ENCODE measurements at places on chromosomes 6 and 20.

DNA sequence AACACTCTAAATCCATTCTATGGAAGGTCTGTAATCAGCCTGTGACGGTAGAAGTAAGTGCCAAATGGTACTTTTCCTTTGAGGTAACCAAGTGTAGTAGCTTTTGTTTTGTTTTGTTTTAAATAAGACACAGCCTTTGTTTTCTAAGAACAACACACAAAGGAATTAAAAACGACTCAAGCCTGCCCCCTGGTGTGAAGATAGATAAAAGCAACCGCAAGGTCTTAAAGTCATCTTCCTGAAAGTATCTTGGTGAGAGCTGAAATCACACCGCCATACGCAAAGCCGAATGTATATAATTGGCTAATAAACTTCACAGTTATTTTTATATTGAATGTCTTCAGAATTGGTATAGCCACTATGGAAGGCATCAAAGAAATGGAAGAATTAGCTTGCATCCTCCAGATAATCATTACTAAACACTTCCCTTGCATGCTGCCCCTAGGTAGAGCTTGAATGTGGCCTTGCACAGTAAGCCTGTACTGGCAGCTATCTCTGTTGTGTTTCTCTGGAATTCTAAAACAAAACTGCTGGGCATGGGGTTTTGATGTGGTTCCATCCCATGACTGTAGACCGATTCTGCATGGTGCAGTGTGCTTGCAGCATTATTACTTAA lies 95.6 kb downstream of the LAMP5 start:
- DNase-seq = peak; percentile 57

DNA sequence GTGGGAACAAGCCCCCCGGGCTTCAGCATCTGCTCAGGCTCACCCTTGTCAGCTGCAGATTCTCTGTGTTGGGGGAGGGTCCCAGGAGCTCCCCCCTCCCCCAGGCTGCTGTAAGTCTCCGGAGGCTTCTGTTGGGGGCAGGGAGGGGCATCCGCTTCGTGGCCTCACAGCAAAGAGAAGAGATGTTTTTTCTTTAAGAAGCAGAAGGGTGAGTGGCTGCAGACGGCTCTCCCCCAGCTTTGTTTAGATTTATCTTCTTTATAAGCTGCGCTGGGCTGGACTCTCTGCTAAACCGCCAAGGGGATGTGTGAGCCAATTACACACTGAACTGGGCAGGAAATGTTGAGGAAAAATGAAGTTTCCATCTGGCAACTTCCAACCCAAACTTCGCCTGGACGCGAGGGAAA lies 48.7 kb upstream of the GATA5 start:
- no peak for DNase-seq

GRCh38 chr6:96626759-96627364 lies 63.9 kb downstream of the FHL5 start:
- peak; percentile 32 for DNase-seq

DNA sequence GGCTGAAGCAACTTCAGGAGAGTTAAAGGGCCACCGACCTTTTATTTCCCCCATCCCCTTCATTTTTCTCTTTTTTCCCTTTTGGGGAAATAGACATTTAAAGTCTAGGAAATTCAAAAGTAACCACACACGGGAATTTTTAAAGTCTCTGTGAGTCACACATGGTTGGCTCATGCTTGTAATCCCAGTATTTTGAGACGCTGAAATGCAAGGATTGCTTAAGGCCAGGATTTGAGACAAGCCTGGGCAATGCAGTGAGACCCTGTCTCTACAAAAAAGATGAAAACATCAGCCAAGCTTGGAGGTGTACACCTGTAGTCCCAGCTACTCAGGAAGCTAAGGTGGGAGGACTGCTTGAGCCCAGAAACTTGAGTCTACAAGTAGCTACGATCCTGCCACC lies 34.2 kb downstream of the KATNA1 start:
- DNase-seq = no peak

GRCh38 chr20:10985536-10985935 lies 311.7 kb upstream of the JAG1 start:
- no peak for DNase-seq

DNA sequence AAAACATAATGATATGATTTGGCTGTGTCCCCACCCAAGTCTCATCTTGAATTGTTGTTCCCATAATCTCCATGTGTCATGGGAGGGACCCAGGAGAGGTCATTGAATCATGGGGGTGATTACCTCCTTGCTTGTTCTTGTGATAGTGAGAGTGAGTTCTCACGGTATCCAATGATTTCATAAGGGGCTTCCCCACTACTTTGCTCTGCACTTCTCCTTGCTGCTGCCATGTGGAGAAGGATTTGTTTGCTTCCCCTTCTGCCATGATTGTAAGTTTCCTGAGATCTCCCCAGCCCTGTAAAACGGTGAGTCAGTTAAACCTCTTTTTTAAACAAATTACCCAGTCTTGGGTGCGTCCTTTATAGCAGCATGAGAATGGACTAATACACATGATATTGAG lies 156.8 kb upstream of the PLCB4 start:
- no peak for DNase-seq

DNA sequence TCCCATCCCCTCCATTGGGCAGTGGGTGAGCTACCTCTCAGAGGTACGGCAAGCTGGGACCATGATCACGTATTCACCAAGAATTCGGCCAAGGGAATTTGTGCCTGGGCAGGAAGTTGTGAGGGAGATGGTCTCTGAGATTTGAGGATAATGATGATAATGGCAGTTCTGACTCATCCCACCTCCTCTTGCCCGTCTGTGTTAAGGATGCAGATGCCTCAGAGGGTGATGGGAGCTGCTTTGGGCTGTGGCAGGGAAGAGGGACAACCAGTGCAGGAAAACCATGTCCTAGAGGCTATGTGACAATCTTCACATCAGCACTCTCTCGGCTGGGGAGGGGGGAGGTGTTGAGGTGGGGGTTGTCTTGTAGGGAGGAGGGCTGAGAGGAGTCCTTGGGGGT lies 4.3 kb downstream of the TGM6 start:
- DNase-seq = no peak

DNA sequence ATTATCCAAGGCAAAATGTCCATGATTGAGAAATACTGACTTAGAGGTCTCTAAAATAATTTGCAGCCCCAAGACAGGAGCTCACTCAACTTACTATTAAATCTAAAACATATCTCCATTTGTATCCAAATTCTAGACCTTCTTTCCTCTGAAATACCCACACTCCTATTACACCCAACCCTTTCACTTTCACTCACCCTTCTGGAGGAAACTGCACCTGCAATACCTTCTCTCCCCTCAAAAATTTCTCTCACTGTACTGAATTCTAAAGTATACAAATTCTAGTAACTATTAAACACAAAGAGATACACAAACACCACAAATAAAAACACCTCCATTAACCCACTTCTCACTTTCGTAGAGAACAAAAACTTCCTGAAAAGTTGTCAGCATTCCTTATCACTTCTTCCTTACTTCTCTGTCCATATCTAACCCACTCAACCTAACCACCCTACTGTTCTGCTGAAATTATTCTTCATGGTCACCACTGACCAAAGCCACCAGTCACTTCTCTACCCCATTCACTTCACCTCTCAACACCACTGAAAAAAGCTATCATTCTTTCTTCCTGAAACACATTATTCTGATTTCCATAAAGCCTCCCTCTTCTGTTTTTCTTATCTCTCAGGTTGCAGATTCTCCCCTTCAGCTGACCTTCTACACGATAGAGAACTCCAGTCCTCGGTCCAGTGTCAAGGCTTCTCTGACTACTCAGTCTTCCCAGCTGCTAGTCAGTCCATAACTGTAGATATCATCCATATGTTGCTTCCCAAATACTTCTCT lies 12.0 kb downstream of the LMBRD1 start:
- no peak for DNase-seq

DNA sequence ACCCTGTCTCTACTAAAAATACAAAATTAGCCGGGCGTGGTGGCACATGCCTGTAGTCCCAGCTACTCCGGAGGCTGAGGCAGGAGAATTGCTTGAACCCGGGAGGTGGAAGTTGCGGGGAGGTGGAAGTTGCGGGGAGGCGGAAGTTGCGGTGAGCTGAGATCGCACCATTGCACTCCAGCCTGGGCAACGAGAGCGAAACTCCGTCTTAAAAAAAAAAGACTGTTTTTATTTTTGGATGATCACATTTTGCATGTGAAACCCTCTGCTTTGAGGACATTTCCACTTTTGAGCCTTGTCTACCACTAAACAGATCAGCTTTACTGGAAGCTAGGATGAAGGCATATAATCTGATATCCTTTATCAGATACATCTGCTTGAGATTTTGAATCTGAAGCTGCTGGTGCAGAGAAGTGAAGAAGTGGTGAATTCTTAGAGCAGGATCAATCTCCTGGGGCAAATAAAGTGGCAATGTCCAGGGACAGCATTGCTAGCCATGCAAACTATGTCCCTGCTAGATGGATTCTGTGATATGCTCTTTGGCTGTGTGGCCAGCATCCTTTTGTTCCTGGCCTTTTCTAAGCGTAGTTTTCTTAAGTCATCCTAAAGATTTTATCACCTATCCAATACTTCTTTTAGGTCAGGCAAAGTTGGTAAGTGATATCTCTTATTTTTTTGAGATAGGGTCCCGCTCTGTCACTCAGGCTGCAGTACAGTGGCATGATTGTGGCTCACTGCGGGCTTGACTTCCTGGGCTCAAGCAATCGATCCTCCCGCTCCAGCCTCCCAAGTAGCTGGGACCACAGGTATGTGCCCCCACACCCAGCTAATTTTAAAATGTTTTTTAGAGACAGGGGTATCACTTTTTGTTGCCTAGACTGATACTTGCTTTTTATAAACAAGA lies 23.3 kb downstream of the RBL1 start:
- no peak for DNase-seq

DNA sequence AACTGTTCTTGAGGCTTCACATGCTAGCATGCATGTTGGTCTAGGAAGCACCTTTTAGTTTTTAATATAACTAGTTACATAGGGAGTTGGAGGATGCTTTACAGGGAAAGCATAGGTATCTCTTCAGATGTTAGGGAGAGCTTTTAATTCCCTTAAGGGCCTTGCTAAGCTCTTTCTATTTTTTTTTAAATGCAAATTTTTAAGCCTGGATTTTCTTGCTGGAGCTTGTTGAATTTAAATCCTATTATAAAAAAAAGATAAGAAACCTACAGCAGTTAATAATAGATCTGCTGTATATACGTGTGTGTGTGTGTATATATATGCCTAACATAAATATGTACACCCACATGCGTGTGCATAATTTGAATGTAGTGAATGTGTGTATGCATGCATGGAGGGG lies 79.0 kb downstream of the FIG4 start:
- no peak for DNase-seq

- DNase-seq = no peak
Measured at GRCh38 chr6:113860181-113860955, 3.2 kb downstream of the MARCKS start.

GRCh38 chr6:128557081-128557480 lies 36.7 kb upstream of the PTPRK start:
- DNase-seq = no peak

DNA sequence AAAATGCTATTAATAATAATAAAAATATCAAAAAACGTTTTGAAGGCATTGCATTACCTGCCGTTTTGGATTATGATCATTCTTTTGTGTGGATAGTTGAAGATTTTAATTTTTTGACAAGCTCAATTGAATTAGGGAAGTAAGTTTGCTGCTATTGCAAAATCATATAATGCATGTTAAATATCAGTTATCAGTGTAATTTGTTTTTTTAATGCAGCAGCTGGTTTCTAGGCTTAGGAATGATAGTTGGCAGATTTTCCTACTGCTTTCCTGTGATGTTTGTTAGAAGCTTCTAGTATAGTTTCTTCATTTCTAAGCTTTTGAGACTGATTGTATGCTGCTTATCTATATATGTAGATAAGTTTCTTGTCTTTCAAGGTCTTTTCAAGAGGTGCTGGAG lies 99.0 kb downstream of the JARID2 start:
- DNase-seq = no peak

GRCh38 chr20:6055161-6055783 lies 1.4 kb upstream of the LRRN4 start:
- no peak for DNase-seq

DNA sequence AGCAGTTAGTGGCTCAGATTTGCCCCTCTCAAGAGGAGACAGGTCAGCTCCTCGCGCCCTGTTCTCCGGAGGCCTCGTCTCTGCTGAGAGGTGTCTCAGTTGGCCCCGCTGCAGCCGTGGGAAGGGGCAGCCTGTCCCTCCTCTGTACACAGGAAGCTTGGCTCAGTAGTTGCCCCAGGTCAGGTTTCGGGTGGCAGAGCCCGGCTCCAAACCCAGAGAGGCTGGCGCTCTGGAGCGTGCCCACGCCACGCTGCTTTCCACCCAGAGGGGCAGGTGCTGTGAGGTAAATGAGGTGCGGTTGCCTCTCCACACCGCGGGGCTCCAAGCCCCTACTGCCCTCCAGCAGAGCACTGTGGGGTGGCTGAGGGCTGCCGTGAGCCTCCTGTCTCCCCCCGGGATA lies 16.0 kb downstream of the DYNLT1 start:
- no peak for DNase-seq

- no peak for DNase-seq
Measured at GRCh38 chr6:120945905-120946594, 388.2 kb downstream of the TBC1D32 start.

Measured in SK-N-MC (cell line).